Esophagus squamous epithelium (tissue), 5 donors: ENCODE measurements at places on chromosomes 13 and 19.

- no peak for DNase-seq
These were observed 1261.9 kb downstream of the PCDH17 start for GRCh38 chr13:58893396-58893795.

DNA sequence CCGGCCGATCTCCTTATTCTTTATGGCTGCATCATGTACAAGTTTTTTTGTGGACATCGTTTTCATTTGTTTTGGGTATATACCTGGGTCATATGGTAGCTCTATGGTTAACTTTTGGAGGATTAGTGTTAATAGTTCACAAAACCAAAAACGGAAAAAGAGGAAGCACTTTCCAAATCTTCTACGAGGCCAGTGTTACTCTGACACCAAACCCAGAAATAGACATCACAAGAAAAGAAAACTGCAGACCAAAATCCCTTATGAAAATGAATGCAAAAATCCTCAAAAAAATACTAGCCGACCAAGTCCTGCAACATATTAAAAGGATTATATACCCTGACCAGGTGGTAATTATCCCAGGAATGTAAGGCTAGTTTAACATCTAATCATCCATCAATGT lies 29.8 kb downstream of the ADGRE2 start:
- DNase-seq, result no peak

DNA sequence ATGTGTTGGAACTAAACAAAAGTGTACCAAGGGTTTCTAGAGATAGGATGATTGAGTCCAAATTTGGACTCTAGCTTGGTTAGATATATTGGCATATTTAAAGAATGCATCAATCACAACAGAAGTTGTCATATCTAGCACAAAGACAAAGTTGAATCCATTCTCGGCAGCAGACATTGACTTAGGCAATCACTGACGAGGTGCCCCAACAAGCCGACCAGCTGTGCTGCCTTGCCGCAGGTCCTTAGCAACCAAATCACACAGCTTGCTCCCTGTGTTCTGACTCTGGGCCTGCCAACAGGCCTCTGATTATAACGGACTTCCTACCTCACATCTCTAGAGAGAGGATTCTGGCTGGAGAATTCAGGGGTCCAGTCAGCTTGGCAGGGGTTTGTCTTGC lies 208.7 kb downstream of the MTUS2 start:
- DNase-seq, result no peak

- DNase-seq, result no peak
These were observed 173.0 kb downstream of the KLF12 start for GRCh38 chr13:73961181-73961580.

DNA sequence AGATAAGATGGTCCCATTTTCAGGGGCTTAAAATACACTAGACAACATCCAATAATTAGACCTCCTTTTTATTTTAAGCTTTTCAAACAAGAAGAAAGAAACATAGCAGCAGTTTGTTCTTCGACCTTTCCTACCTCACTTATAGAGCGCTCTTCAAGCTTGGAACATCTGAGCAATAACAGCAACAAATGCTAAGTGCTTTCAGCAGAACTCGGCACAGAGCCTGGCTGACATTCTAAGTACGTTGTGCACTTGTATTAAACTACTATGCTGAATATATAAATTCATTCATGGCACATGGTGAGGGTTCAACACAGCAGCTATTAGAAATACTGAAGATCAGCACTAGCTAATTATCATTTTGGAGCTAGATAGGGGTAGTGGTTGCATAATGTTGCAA lies 256.1 kb upstream of the MAB21L1 start:
- DNase-seq, result no peak

DNA sequence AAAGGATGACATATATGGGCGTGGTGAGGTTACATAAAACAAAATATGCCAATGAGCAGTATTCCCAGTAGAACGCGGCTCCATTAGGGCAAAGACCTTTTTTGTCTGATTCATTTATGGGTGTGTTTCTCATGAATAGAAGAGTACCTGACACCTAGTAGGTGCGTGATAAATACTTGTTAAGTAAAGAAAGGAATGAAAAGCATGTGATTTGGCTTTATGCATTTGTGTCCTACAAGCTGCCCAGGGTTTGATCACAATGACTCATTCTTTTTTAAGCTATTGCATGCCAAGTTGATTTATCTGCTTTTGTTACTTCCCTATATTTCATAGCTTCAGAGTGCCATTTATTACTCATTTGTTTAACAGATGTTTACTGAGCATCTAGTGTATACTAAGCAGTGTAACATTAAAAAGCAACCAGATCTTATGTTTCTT lies 19.1 kb upstream of the KCTD4 start:
- DNase-seq, result no peak

- DNase-seq, result no peak
These were observed 75.0 kb upstream of the SLC15A1 start for GRCh38 chr13:98827449-98827848.

- no peak for DNase-seq
These were observed 26.0 kb downstream of the SLC7A1 start for GRCh38 chr13:29569253-29570050.

GRCh38 chr19:5115771-5116202 lies 146.9 kb downstream of the KDM4B start:
- DNase-seq, result no peak

DNA sequence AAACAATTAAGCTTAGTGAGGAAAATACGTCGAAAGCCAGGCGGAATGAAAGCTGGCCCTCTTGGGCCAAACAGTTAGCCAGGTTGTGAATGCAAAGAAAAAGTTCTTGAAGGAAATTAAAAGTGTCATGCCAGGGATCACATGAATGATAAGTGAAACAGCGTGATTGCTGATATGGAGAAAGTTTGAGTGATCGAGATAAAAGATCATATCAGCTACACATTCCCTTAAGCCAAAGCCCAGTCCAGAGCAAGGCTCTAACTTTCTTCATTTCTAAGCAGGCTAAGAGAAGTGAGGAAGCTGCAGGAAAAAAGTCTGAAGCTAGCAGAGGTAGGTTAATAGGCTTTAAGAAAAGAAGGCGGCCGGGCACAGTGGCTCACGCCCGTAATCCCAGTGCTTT lies 254.0 kb downstream of the EFNB2 start:
- DNase-seq, result no peak

DNA sequence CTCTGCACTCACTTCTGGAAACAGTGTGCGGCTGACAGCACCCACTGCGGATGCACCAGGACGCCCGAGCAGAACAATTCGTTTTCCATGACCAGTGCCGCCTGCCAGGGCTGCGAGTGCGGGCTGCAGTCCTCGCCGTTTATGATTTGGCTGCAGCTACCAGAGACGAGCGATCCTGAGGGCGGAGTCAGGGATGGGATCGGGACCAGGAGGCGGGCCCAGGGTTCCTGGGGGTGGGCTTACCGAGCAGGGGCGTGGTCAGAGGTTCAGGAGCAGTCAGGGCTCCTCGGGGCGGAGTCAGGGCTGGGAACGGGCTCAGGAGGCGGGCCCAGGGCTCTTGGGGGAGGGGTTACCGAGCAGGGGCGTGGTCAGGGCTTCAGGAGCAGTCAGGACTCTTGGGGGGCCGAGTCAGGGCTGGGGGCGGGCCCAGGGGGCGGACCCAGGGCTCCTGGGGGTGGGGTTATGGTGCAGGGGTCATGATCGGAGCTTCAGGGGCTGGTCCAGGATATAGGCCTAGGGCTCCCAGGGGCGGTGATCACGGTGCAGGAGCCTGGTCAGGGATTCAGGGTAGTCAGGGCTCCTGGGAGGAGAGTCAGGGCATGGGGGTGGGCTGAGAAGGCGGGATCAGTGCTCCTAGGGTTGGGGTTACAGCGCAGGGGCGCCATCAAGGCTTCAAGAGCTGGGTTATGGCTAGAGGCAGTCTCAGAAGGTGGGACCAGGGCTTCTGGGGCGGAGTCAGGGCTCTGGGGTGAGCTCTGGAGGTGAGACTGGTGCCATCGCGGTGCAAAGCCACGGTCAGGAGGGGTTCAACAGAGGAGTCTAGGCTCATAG lies 1.7 kb downstream of the KLK4 start:
- no peak for DNase-seq

DNA sequence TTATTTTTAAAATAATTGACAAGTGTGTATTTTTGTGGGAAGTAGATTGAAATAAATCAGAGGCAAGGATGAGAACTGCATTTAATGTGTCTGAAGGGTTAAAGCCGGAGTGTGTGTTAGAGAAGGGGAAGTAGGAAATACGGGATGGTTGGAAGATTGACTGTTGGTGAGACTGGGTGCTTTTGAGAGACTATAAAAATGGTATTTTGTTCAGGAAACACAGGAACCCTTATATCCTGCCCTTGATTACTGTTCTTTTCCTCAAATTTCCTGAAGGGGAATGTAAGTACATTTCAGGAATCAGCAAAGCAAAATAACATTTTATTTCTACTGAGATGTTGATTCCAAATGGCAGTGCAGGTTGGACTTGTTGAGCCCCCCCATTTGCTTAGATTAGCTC lies 15.1 kb downstream of the IFT88 start:
- no peak for DNase-seq

DNA sequence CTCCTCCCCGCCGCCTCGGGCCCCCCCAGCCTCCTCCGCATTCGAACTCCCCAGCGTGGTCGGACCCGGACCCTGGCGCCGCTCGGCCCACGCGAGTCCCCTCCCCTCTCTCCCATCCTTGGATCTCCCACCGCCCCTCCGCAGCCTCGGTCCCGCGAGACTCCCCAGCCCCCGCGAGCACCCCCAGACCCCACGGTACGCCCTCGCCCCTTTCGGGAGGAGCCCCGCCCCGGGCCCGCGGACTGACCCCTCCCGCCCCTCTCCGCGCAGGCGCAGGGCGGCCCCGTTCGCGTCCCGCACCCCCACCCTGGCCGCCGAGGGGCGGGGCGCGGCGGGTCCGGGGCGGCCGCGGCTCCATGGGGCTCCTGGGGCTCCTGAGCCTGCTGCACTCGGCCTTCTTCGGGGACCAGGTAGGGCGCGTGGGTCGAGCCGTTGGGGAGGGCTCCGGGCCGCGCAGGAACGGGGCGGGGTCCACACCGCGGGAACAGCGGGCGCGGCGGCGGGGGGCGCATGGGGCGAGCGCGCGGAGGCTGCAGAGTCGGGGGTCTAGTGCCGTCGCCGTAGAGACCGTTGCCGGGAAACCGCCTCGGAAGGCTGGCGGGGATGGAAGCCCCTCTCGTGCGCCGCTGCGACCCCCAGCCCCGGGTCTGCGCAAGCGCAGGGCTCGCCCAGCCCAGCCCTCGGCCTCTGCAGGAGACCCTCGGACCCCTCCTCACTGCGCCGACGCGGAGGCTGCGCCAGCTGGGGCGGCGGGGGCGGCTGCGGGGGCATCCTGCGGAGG lies 3.8 kb upstream of the APC2 start:
- no peak for DNase-seq

GRCh38 chr13:62299988-62300387 lies 884.3 kb upstream of the PCDH20 start:
- no peak for DNase-seq

DNA sequence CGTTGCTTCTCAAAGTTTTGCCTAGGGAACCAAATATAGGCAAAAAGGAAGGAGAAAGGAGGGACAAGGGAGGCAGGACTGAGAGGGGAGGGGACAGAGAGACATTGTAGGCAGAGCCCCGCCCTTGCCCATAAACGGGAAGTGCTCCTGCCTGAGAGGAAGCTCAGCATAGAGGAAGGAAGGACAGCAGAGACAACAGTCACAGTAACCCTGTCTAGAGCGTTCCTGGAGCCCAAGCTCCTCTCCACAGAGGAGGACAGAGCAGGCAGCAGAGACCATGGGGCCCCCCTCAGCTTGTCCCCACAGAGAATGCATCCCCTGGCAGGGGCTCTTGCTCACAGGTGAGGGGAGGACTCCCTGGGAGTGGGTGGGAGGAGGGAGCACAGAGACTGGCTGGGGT lies at the start of gene CEACAM21:
TSS of gene CEACAM21 (plus strand) at position 169 of the 400 bp plus-strand sequence. CDS start at position 278, 109 bp downstream.
- DNase-seq, result no peak

DNA sequence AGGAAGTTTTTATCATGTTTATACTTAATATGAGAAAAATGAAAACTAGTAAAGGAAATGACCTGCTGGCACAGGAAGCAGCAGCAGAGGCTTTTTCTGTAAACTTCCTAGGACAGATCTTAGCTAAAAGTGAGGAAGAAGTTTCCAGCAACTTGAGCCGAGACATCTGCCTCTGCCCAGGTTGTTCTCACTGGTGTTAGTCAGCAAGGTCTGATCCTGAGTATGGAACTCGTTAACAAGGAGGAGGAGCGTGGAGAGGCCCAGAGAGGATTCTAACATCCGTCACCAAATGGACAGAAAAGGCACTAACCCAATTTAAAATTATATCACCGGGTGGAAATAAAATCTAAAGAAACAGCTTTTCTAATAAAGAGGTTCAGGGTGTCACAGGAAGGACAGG lies 43.6 kb downstream of the PHF11 start:
- no peak for DNase-seq

GRCh38 chr13:112867301-112867711 lies 101.7 kb upstream of the MCF2L start:
- no peak for DNase-seq

GRCh38 chr19:38079926-38080380 lies 144.1 kb downstream of the DPF1 start:
- no peak for DNase-seq

- DNase-seq, result no peak
These were observed 15.4 kb downstream of the NLRP12 start for GRCh38 chr19:53808710-53809125.

GRCh38 chr19:48859711-48860572 lies 8.5 kb downstream of the PLEKHA4 start:
- DNase-seq, result no peak

- no peak for DNase-seq
These were observed 4.2 kb upstream of the PDX1 start for GRCh38 chr13:27915301-27916207.
